ENCODE measurements at places on chromosomes 4 and X. TPM values are rescaled to one million over a fixed set of nuclear protein-coding genes. Genes with fewer than 3 reads are reported as not detected.
A peak's percentile ranks its signal among the peaks of the same experiment; 100 is the strongest.

JCHAIN gene
- 0.31 TPM for polyA plus RNA-seq

GRCh38 chr4:77076889-77077635, 1.3 kb upstream of the CCNI start:
- no peak for DNase-seq

DNA sequence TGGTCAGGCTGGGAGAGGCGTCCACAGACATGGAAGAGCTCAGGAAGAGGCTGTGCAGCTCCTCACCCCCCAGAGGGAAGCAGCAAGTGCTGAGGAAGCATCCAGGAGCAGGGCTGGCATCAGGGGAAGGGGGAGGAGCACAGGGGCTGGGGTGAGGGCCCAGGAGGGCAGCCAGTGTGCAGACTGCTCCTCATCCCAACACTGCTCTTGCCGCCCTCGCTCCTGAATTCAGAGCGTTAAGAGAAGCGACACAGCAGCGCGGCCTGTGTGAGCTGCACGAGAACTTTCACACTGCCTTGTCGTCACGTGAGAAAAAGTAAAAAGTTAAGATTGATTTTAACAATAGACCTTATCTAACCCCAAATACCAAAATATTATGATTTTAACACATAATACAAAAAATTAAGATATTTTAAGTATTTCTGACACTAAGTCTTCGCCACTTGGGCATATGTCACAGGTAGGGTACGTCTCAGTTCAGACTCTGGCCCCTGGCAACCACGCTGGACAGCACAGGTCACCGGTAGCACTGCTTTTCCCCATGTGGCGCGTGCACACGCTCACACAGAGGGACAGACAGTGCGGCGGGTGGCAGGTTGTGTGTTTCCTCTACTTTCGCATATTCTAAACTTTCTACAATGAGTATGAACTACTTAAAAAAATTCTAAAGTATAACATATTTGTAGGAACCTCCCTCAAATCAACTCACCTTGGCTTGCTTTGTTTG, 19.7 kb downstream of the NOP14 start:
- no peak for DNase-seq

CDKL5 gene
- 17.6 TPM for polyA plus RNA-seq

PNMA6E gene
- not detected for polyA plus RNA-seq

DNA sequence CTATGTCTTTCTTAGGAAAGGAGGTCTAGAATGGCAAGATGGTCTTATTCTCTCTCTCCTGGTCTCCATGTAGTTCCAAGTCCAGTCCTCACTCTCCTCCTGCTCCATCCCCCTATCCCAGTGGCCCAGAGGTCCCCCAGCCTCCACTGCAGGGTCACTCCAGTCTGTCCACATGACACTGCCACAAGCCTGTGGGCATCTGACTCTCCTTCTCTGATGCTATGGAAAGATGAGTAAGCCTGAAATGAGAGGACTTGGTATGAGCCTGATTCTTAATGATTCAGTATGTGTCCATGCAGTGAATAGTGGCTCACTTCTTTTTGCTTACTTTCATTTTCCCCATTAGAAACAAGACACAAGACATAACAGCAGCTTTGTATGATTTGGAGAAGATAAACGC, 516.8 kb upstream of the ADGRL3 start:
- no peak for DNase-seq

- DNase-seq: no peak
Observed at GRCh38 chr4:107631560-107631959, 88.5 kb downstream of the PAPSS1 start.

- DNase-seq: no peak
Observed at GRCh38 chrX:124086411-124086810, 124.9 kb downstream of the STAG2 start.

- peak; percentile 45 for DNase-seq
Observed at GRCh38 chr4:15654593-15655222, 449 bp downstream of the FBXL5 start.

SPATA4 gene
- polyA plus RNA-seq: 1.2 TPM

All from renal pelvis (tissue), 12 donors.